ENCODE measurements at places on chromosomes 5 and 9.

DNA sequence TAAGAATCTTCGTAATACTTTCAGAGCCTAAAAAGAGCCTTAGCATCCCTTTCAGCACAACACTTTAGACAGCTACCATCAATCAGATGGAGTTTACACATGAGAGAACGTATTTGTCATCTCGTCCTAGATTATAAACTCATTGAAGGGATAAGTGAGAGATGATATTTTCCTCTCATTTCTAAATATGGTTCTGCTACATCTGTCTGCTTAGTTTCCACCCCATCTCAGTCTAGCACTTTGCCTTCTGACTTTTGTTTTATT lies 208.4 kb upstream of the CD180 start:
- no peak for DNase-seq

DNA sequence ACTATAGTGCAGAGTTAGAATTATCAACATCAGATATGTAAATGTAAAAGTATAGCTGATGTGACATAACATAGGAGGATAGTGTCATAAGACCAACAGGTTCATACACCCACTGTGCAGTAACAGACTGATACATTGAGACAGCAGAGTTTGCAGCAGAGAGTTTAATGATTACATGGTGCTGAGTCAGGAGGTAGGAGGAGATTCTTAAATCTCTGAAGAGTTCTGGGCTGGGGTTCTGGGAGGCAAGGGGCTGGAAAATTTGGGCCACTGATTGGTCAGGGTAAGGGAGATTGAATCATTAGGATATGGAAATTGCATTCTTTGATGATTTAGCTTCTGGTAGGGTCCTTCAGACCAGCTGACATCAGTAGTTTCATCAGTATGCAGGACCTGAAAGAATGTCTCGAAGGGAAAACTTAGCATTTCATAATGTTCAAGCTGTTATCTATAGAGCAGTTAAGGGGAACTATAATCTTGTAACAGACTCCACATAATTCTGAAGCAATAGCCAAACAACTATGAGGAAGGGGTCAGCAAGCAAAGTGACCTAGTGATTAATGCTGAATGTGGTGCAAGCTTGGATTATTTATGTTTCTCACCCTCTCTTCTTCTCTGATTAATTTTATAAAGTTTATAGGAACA lies 35.6 kb downstream of the CCL28 start:
- DNase-seq = no peak

GRCh38 chr9:86645303-86645702 lies 291.1 kb upstream of the TUT7 start:
- no peak for DNase-seq

GRCh38 chr5:134289509-134290113 lies 63.7 kb upstream of the PPP2CA start:
- DNase-seq = peak; percentile 66

- peak; percentile 79 for DNase-seq
These were observed 22.6 kb downstream of the DBH start for GRCh38 chr9:133658442-133659431.

DNA sequence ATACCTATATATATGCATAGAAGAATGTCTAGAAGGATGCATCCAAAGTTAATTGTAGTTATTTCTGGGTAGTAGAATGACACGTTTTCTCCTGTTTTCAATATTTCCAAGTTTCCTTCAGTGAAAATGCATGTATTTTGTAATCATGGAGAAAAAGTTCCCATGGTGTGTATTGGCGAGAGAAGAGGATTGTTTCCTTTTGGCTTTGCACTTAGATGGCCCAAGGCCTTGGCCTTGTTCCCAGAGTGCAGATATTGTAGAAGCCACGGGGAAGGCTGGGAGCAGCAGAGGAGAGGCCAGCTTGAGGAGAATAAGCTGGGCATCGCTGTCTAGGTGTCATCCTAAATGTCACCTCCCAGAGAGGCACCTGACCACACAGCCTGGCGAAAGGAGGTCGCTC lies 44.0 kb downstream of the IRF1 start:
- no peak for DNase-seq

DNA sequence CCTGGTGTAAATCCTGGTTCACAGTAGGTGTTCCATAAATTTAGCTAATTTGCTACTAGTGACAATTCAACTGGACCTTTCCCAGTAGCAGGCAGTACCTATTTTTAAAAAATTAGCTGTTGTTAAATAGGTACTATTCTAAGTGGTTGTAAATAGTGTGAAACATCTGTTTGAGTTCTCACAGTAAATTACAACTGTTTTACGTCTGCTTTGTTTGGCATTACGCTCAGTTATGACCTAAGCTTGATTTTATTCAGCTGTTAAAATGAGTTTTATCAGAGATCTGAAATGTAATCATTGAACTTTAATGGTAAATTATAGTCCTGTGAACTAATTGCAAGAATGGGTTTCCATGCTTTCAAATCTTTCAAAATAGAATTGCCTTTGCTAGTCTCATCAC lies 93.9 kb downstream of the GPBP1 start:
- no peak for DNase-seq

GRCh38 chr5:81838307-81838906 lies 87.5 kb upstream of the SSBP2 start:
- no peak for DNase-seq

DNA sequence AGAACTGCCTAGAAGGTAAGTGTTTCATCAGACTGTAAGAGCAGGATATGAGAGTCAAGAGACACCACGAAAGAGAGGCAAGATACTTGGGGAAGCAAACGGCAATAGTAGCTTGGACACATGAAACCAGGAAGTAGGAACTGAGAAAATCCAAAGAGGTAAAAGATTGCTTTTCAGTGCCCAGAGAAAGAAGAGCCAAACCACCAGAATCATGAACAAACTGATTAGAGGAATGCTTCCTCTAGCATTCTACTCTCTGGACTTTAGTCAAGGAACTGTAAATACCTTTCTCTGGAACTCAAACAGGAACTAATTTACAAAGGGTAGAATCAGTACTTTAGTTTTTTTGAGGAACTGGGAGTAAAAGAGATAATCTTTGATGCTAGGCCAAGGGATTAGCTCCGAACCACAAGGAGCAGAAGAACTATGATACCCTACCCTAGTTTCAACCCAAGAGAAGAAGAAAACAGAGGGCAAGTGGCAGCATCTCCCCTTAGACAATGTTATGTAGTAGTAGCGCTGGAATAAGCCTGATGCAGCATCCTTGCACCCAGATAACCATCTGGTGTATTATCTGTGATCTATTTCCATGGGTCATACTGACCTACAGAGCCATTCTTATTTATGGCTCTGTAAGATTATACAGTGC lies 41.3 kb downstream of the EFCAB9 start:
- no peak for DNase-seq

GRCh38 chr9:71368157-71368556 lies 246.7 kb upstream of the TRPM3 start:
- no peak for DNase-seq

DNA sequence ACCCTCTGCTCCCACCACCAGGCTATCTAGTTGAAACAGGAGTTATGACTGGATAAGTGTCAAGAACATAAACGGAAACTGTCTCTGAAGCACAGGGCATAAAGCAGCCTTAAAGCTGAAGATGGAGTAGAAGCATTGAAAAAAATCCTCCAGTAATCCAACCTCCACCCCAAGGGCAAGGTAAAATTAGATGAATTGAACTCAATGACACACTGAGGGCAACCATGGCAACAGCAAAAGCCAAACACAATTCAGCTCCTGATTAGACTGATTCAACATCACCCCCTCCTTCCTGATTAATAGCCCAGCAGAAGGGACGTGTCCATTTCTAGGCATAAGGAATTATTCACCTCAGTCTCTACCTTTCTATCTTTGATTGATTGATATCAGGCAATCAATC lies 183.2 kb upstream of the MAP3K1 start:
- DNase-seq = no peak

DNA sequence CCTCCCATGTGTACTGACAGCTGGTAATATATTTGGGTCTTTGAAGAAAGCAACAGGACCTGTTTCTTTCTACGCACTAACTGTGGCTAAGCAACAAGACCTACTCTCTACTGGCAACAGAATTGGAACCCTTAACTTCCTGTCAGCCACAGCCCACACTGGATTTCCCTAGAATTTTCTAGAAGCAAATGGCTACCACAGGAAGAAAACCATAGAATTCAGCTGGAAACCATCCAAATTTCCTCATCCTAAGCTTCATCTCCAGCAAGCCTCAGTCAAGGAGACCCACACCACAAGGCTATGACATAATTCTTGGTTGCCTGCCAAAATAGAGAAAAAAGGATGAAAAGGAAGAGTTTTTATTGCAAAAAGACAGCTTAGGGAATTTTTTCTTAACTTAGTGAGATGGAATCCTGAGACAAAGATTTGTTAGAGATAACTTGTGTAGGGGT lies 171.8 kb upstream of the TNC start:
- DNase-seq = no peak

DNA sequence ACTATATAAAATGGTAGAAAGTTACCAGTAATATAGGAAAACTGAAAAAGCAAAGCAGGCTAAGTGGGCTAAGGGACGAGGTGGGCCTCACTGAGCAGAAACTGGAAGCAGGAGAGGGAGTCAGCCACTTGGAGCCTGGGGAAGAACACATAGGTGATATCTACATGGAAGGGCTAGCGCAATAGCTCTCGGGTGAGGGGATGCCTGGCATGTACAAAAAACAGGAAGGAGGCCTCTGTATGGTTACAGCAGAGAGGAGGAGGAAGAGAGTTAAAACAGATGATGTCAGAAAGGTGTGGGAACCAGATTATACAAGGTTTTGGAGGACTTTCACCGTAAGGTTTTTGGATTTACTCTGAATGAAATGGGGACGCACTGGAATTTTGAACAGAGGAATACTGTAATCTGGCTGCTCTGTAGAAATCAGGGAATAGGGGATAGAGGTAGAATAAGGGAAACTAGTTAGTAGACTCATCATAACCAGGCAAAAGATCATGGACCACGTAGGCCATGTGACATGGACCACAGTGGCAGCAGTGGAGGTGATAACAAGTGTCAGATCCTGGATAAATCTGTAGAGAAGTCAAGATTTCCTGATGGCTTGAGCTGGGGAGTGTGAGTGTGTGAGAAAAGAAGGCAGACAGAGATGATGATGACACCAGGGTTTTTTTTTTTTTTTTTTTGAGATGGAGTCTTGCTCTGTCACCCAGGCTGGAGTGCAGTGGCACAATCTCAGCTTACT lies 52.5 kb downstream of the FNBP1 start:
- no peak for DNase-seq

- DNase-seq = no peak
These were observed 242.3 kb upstream of the PTGER4 start for GRCh38 chr5:40437452-40437861.

GRCh38 chr5:40518485-40518917 lies 161.2 kb upstream of the PTGER4 start:
- DNase-seq = no peak

GRCh38 chr5:68057191-68057590 lies 158.4 kb upstream of the PIK3R1 start:
- no peak for DNase-seq

DNA sequence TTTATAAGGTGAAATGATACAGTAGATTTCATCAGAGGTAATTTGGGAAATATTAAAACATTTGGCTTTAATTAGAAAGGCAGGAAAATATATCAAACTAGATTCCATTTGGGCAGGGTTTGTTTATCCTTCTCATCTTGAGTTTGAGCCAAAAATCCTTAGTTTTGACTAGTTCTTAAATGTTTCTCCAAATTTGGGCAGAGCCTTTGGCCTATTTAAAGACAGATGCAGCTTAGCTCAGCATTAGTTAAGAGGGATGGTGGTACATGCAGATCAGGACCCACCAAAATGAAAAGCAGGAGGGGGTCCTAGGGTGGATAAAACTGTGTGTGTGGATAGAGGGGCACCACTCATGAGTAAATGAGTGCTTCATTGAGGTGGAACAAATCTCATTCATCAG lies 20.3 kb upstream of the ARRDC3 start:
- DNase-seq = no peak

DNA sequence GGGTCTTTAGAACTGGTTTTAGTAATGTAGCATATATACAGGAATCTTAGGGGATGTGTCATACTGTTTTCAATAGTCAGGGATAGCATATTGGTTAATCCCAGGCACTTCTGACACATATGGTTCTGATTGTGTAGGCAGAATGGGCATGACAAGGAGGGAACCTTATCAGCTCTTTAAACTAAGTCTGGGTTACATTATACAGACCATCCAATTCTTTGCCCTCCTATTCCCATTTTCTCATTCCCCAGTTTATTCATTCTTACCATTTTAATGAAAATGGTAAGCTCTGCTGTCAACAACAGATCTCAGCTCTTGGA lies 85.1 kb downstream of the NDUFAF2 start:
- DNase-seq = no peak

DNA sequence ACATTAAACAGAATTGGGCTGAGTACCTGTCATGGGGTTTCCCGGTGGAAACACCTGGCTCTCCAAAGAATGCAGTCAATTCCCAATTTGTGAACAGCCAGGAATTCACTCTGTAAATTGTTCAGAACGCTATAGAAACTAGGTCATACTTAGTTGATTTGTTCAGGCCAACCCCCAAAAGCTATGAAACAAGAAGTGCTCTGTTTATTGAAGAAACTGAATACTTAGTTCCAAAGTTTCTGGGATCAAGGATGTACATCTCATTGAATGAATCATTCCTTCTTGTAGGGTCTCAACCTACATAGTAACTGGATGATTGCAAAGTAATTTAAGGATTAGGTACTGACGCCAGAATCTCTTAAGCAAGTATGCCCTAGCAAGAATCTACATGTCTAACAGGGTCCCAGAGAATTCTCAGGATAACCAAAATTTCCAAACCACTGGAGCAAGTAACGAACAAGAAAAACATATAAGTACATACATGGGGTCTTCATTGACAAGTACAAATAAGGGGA lies 659 bp upstream of the TUSC1 start:
- DNase-seq = no peak

- no peak for DNase-seq
These were observed 4.6 kb downstream of the TGFBR1 start for GRCh38 chr9:99109522-99109921.

- no peak for DNase-seq
These were observed 71.0 kb upstream of the TARS1 start for GRCh38 chr5:33369485-33370465.

DNA sequence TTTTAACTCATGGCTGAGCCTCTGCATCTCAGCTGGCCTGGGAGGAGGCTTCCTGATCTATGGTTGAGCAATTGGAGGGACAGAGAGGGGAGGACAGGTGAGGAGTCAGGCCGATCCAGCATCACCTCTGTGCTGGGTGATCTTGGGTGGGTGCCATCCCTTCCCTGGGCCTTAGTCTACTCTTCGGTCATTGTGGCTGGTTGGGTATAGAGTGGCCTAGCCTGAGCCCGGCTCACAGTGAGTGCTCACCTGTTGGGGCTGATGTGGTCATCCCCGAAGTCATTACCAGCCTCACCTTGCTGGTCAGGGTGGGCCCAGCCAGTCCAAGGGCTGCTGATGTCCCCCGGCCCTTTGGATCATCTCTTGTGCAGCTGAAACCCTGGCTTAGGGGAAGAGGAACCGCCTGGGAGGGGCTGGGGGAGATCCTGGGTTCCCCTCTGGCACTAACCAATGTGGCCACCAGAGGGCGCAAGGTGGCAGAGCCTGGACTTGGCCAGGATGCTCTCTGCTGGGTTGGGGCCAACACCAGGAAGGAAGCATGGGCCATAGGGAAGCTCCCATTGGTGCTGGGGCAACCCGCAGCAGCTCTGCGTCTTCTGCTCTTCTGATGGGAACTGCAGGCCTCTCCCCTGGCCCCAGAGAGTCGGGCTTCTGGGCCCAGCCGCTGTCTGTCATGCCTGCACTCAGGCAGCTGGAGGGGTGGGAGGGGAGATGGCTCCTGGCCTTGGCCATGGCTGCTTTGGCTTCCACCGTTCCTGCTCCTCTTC lies 17.3 kb upstream of the ODF2 start:
- peak; percentile 96 for DNase-seq

- DNase-seq = no peak
These were observed 6.4 kb downstream of the DNAJC25 start for GRCh38 chr9:111637421-111637950.

- DNase-seq = no peak
These were observed 283.9 kb downstream of the SPOCK1 start for GRCh38 chr5:137215261-137215660.
